HS-5 (cell line): ENCODE measurements at places on chromosomes 3 and 15.
A peak's percentile ranks its signal among the peaks of the same experiment; 100 is the strongest.

DNA sequence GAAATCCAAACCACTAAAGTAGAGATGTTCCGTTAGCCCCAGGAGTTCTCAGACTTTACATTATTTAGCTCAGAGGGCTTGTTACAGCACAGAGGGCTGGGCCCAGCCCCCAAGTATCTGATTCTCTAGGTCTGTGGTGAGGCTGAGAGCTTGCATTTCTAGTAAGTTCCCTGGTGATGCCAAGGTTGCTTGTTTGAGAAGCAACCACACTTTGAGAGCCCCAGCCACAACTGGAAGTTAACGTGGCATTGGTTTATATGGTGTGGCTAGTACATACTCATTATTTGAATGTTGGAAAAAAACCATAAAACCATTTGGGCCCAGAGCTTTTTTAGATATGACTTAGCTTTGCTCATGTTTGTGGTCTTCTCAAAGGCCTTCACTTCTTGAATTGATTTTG is 35.9 kb downstream of the PRR23E start:
- no peak for DNase-seq

DNA sequence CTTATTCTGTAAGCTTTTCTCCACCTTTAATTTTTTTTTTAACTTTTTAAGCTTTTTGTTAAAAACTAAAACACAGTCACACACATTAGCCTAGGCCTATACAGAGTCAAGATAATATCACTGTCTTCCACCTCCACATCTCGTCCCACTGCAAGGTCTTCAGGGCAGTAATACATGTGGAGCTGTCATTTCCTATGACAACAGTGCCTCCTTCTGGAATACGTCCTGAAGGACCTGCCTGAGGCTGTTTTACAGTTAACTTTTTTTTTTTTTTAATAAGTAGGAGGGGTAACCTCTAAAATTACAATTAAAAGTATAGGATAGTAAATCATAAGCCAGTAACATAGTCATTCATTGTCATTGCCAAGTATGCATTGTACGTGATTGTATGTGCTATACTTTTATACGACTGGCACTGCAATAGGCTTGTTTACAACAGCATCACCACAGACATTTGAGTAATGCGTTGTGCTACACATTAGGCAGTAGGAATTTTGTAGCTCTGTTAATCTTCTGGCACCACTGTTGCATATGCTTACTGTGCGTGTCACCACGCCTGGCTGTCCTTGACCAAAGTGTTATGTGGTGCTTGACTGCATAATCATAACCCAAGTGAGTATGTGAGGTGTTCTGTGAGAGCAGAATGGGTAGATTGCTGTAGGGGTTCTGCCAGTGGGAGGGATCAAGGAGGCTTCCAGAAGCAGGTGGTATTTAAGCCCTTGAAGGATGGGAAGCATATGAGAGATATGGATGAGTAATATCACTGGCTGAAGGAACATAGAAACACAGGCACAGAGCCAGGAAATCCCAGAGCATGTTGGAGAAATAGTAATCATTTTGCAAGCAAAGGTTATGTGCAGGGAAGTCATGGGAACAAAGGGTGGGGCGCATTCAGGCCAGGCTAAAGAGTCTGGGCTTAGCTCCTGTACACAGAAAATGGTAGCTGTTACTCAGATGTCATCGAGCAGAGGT is 18.3 kb downstream of the FBXO22 start:
- peak; percentile 73 for DNase-seq

DNA sequence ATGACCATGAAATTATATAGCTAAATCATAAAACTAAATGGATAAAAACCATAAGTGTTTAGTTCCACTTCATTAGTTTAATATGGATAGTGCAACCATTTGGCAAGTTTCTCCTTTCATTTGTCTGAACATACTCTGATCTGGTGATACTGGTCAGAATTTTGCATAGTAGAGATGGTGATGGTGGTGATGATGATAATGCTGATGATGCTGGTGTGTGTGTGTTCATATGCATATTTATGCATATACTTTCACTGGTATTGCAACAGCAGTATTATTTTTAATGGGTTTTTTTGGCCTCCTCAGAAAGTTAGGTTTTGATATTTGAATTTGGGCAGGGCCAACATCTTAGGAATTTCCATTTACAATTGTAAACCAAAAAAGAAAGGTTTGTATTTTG is 76.4 kb downstream of the SLMAP start:
- DNase-seq, result no peak

- DNase-seq, result no peak
Observed at GRCh38 chr3:134381831-134382442, 7.7 kb upstream of the AMOTL2 start.

- DNase-seq, result no peak
Observed at GRCh38 chr3:151895478-151896241, 22.2 kb downstream of the SUCNR1 start.

DNA sequence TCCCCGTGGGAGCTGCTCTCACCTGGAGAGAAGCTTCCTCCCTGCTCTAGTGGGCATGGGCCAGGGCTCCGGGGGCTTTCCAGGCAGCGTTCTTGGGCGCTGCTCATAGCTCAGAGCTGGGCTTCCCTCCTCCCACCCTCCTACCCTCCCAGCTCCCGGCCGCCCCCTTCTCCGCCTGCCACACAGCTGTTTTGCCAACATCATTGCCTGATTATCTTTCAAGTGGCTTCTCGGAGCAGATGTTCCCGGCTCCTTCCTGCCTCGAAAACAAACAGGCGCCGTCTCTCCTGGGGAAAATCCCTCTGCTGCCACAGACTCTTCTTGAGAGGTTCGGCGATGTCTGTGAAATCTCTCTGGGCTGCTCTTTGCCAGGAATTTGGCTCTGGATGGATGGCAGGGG is 195.6 kb downstream of the RPLP1 start:
- DNase-seq, result no peak

DNA sequence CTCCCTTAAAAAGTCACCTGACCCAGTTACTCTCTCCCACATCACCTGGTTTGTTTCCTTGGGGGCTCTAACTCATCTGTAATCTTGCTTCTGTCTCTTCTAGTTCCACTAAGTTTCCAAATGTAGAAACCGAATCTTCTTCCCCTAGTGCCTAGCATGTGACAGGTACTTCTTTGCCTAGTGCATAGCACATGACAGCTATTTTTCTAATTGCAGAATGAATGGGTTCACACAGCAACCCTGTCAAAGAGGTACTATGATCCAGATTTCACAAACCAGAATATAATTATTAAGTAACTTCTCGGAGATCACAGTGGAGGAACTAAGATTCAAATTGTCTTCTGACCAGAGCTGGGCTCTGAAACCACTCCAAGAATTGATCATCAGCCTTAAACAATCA is 7.4 kb downstream of the DPH3 start:
- no peak for DNase-seq

- DNase-seq, result no peak
Observed at GRCh38 chr15:90388462-90389380, 679 bp downstream of the IQGAP1 start.

DNA sequence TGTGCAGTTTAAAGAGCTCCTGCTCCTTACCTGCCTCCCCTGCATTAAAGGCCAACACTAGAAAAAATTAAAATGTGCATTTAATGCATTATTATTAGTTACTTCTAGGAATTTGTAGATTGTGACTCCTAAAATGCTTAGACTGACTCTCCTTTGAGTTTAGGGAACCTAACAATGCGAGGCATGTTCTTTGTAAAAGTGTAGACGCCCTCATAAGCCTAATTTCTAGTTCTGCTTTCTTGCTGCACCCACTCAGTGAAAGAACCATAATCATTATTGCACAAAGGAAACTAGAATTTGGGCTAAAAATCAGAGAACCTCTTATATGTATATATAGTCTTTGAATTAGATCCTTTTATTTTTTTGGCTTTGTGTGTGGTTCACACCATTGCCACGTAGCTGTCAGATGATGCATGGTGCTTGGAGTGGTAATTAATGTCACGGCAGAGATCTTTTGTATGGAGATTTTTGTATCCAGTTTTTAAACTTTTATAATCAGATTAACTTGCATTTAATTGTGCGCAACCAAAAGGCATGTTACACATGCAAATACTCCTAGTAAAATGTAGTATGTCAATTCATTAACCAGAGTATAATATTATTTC is 710 bp downstream of the ABHD10 start:
- DNase-seq, result no peak

DNA sequence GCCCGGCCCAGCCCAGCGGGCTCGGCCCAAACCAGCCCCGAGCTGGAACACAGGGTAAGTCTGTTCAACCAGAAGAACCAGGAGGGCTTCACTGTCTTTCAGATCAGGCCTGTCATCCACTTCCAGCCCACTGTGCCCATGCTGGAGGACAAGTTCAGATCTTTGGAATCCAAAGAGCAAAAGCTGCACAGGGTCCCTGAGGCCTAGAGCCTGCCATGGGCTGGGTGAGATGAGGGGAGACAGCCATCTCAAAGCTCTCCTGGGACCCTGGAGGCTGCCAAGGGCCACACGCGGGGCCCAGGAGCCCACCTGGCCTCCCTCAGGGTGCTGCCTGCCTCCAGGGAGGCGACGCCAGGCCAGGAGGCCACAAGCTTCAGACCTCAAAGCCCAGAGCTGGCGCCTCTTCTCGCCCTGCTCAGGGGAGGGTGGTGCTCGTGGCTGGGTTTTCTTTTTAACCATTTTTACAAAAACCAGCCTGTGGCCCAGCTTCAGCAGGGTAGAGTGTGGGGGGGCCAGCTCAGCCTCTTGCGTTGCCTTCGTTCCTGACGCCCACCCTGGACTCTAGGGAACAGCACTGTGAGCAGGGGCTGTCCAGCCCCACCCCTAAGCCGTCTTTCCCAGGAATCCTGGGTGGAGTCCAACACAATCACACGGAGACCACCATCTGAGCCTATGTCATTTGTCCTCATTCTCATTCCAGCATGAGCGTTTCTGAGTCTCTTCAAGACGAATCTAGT is 107.0 kb downstream of the ETFA start:
- no peak for DNase-seq

GRCh38 chr3:180690061-180690460 is 10.8 kb upstream of the CCDC39 start:
- DNase-seq, result no peak

GRCh38 chr3:188497021-188497420 is 343.1 kb downstream of the LPP start:
- no peak for DNase-seq

GRCh38 chr3:76873532-76874242 is 166.2 kb upstream of the ROBO2 start:
- DNase-seq, result no peak

- no peak for DNase-seq
Observed at GRCh38 chr3:42647821-42648459, 5.6 kb upstream of the ZBTB47 start.

GRCh38 chr3:195212033-195212748 is 58.8 kb downstream of the XXYLT1 start:
- DNase-seq, result no peak

DNA sequence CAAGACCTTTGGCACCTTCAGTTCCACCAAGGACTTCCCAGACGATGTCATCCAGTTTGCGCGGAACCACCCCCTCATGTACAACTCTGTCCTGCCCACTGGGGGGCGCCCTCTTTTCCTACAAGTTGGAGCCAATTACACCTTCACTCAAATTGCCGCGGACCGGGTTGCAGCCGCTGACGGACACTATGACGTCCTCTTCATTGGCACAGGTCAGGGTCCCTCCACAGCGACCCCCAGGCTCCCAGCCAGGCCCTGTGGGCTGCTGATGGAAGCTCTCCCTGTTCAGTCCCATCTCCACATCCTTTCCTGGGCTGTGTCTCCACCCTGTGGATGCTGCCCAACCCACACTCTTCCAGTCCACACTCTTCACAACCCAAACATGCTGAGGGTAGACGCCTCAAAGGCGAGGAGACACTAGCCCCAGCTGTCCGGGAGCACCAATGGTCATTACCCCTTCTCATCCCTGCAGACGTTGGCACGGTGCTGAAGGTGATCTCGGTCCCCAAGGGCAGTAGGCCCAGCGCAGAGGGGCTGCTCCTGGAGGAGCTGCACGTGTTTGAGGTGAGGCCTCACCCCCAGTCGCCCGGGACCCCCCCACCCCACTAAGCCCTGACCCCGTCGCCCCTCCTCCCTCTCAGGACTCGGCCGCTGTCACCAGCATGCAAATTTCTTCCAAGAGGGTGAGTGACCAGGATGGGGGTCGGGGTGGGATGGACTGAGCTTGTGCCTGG is 4.3 kb upstream of the LSMEM2 start:
- DNase-seq, result no peak

DNA sequence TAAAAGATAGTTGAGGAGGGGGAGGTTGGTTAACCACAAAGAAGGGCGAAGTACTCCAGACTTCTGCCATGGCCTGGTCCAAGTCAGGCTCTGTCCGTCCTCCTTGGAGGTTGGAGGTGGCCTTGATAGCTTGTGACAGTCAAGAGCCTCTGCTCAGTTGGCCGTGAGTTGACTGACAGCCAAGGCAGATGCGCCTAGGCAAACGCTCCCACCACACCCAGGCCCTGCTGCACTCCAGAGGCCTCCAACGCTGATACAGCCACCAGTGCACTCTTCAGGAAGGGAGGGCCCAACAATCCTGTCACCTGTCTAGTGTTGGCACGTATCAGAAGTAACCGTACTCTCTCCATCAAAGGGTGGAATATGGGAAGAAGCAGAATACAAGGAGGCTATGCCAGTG is 9.3 kb downstream of the RBPMS2 start:
- DNase-seq, result no peak

GRCh38 chr15:69758291-69758771 is 305.7 kb downstream of the RPLP1 start:
- DNase-seq, result no peak

DNA sequence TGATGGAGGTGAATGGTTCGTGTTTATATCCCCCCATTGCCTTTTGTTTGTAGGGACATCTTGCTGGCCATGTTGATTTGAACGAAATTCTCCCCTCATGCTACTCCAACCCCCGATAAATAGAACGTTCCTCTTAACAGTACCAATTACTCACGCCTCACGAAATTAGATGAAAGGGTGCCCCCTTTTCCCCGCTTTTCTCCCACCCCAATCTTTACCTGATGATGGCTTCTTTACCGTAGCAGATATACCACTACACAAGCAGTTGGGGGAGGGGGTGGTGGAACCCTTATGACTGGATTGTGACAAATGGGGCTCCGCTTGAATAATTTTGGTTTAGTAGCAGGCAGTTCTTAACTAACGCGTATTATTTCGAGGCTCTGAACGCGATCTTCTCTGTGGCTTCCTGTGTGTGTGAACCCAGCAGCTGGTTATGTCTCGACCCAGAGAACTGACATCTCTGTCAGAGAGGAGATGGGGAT is 1.1 kb downstream of the PIAS1 start:
- DNase-seq, result no peak

DNA sequence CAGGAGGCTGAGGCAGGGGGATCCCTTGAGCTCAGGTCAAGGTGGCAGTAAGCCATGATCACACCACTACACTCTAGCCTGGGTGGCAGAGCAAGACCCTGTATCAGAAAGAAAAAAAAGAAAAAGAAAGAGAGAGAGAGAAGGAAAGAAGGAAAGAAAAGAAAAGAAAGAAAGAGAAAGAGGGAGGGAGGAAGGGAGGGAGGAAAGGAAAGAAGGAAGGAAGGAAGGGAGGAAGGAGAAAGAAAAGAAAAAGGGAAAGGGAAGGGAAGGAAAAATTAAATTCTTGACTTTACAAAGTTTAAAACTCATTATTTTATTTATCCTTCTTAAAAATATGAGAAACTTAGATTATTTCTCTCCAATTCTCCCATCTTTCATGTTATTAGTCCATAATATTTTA is 17.1 kb upstream of the IDH2 start:
- DNase-seq, result no peak
